Heart right ventricle (tissue), 16 donors: ENCODE measurements at places on chromosomes 13 and 19. TPM values are rescaled to one million over a fixed set of nuclear protein-coding genes. Genes with fewer than 3 reads are reported as not detected.

DNA sequence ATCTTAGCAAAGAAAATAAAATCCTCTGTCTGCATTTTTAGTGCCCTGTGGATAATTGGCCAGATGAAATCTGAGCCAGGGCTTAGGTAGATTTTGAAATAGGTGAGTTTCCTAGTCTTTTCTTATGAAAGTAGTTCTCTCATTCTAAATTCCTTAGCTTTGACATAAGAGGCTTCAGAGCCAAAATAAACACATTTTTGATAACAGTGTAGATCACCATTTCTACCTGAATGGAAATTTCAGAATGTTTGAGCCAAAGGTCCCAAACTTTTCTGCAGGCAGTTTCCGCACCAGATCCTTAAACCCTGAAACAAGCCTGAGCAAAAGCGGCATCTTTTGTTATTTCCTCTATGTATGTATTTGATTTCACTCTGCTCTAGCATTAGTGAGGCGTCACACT lies 551.2 kb downstream of the EFNB2 start:
- no peak for DNase-seq

GRCh38 chr13:21243045-21243897 lies 66.8 kb downstream of the MRPL57 start:
- no peak for DNase-seq

DNA sequence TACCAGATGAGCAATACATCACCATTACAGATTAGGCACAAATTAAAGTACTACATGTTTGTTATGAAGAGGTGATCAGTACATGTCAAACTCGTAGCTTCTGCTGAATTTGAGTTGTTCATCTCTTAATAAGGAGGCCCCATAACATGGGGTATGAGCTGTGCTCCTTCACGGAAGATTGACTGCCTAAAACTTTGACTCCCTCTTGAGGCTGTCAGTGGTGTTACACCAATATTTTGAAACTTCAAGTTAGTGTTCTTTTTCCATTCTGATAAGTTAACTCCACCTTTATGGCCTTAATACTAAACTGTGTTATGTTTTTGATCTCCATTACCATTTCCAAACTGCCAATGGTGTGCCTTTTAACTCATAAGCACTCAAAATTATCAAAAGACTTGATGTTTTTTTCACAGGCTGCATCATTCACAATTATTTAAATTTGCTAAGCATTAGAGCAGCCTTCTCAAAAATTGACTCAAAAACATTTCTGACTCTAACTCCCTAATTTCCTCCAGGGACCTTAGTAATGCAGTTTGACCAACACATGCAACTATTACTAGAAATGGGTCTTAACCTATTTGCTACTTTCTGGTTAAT lies 1591.5 kb downstream of the PCDH9 start:
- DNase-seq = no peak

GRCh38 chr19:55503502-55504251 lies 15.4 kb downstream of the SSC5D start:
- peak; percentile 92 for DNase-seq

- DNase-seq = no peak
Observed at GRCh38 chr13:34941436-34941834, 635 bp upstream of the NBEA start.

DNA sequence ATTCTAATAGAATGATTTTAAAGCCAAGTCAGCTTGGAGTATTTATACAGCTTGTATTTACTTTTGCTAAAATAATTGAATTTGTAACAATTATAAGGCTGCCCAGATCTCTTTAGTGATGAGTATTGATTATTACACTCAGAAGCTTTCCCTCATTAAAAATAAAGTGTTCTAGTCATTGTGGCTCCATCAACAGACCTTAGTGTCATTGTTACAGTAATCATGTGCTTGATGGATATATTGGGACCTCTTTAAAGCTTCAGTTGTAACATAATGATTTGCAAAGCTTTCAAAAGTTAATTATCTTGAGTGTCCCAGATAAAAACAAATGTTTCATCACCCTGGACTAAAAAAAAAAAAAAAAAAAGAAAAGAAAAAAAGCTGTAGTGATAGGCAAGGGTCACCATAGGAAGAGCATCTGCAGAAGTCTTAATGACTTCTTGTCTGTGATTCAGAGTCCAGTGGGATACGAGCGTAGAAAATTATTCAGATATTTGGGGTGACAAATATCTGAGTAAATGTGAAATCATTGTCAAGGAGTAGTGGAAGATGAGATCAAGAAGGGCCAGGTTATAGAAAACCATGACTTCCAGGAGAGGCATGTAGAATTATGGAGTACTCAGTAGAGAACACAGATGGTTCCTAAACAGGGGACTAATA lies 369.6 kb downstream of the DCT start:
- DNase-seq = no peak

GRCh38 chr13:39675904-39676303 lies 20.4 kb downstream of the COG6 start:
- no peak for DNase-seq

DNA sequence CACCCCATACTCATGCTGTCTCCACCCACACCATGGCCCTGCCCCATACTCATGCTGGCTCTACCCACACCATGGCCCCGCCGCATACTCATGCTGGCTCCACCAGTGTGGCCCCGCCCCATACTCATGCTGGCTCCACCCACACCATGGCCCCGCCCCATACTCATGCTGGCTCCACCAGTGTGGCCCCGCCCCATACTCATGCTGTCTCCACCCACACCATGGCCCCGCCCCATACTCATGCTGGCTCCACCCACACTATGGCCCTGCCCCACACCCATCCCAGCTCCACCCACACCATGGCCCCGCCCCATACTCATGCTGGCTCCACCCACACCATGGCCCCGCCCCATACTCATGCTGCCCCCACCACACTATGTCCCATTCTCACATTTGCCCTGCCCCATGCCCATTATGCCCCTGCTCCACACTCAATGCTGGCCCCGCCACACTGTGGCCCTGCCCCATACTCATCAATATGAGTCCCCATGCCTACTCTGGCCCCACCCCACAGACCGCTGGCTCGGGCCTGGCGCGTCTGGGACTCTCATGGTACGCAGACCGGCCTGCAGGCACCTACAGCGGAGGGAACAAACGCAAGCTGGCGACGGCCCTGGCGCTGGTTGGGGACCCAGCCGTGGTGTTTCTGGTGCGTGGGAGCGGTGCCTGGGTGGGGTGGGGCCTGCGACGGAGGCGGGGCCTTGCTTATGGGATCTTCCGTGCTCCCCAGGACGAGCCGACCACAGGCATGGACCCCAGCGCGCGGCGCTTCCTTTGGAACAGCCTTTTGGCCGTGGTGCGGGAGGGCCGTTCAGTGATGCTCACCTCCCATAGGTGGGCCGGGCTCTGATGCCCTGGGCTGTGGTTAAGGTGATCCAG lies 3.7 kb upstream of the ARHGAP45 start:
- DNase-seq = no peak

DNA sequence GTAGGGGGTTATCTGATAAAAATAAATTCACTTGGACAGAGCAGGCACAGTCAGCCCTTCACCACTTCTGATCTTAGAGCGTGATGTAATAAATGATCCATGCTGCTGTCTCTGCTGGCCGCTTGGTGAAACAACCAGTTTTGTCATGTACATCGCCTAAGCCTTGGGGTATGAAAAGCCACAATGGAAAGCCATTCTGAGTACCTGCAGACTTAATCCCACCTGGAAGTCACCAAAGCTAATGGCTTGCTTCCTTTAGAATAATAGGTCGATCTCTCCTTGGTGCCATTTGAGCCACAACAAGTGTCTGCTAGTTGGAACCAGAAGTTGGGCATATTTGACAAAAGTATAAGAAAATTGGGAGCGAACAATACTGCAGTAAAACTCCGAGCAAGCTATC lies 1649.7 kb upstream of the SPRY2 start:
- no peak for DNase-seq

DNA sequence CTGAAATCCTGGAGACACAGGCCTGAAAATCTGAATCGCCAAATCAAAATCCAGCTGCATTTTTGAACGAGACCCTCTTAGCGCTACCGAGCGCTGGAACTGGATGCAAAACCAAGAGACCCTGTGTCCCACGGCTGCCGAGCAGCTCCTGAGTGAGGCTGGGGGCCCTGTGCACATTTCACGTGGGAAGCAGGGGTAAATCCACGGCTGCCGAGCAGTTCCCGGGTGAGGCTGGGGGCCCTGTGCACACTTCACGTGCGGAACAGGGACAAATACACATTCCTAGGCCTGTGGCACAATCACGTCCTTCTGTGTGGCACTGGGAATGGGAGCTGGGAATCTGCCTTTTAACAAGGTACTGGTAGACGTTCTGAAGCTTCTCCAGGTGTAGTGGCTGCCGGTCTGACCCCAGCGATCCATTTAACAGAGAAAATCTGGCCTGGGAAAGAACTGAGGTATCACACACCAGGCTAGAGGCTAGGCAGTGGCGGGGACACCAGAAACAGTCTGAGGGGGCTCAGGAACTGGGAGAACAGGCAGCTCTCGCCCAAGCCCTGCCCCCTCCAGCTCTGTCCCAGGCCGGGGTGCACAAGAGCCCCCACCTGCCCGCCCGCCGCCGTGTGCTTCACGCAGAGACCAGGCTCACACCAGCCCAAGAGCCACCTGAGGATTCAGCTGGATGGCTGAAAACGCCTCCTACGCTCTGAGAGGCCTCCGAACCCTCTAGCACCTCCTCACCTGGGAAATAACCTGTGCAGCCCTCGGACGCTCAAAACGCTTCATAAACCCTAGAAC lies 11.0 kb upstream of the C2CD4C start:
- no peak for DNase-seq

GRCh38 chr19:44050740-44051649 lies 841 bp upstream of the ZNF223 start:
- no peak for DNase-seq

- DNase-seq = no peak
Observed at GRCh38 chr13:44052780-44053184, 173.1 kb downstream of the LACC1 start.

DNA sequence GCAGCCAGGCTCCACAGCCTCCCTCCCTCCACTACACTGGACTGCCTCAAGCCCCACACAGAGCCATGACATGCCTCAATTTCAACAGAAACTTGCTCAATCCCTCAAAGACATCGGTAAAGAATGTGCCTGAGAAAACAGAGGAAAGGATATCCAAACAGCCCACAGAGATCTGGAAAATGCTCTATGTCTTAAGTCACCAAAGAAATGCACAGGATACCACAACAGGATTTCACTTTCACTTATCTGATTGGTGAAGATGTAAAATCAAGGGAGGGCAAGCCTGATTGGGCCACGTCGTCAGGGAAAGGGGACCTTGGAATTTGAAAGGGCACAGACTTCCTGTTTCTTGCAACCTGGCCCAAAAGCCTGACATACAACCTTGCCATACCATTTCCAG lies 14.2 kb downstream of the CACNA1A start:
- DNase-seq = no peak

GRCh38 chr19:48685583-48685982 lies 10.2 kb upstream of the FUT2 start:
- DNase-seq = no peak

DNA sequence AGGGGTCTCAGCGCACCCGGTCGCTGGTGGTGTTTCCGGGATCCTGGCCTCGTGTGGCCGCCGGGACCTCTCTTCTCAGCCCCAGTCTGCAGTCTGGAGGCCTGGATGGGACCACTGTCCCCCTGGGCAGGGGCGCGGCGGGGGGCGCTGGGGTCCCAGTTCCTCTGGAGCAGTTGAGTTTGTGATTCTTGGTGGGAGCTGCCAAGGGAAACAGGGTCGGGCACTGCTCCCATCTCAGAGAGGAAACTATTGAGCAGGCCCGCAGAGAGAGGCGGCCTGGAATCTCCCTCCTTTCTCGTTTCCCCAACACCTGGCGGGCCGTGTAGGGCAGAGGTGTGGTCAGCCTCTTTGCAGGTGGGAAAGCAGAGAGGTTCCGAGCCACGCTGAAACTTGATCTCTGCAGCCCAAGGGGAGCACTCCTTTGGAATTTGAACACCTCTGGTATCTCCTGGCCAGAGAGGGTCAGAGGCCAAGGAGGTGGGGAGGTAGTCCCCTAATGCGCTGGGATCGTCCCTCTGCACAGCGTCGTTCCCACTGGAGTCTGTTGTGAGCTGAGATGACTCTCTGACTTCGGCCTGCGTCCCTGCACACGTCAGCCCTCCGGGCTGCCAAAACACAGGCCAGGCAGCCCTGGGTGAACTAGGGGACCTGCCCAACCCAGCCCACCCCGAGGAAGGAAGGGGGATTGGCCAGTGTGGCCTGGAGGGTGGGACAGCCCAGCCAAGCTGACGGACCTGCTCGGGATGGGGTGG lies 741 bp downstream of the PLEKHF1 start:
- peak; percentile 76 for DNase-seq

GRCh38 chr13:79678100-79678499 lies 197.1 kb downstream of the NDFIP2 start:
- DNase-seq = no peak

Gene LILRB2
- polyA plus RNA-seq = 2.8 TPM

Gene LENG1
- polyA plus RNA-seq = 14.6 TPM

Gene EPSTI1
- 1.8 TPM for polyA plus RNA-seq

Gene KLC3
- polyA plus RNA-seq = 0.16 TPM

Gene ARL11
- 0.20 TPM for polyA plus RNA-seq

Gene CASP14
- not detected for polyA plus RNA-seq

Gene KCNN4
- polyA plus RNA-seq = 1.4 TPM

Gene FFAR1
- polyA plus RNA-seq = not detected

Gene SLC25A23
- 104 TPM for polyA plus RNA-seq

Gene CYP2B6
- polyA plus RNA-seq = not detected

Gene COL5A3
- polyA plus RNA-seq = 35.6 TPM

Gene LAIR1
- 5.1 TPM for polyA plus RNA-seq
